HepG2 (cell line): ENCODE measurements at places on chromosomes 11 and 22. TPM values are rescaled to one million over a fixed set of nuclear protein-coding genes. Genes with fewer than 3 reads are reported as not detected.
A peak's percentile ranks its signal among the peaks of the same experiment; 100 is the strongest.

DNA sequence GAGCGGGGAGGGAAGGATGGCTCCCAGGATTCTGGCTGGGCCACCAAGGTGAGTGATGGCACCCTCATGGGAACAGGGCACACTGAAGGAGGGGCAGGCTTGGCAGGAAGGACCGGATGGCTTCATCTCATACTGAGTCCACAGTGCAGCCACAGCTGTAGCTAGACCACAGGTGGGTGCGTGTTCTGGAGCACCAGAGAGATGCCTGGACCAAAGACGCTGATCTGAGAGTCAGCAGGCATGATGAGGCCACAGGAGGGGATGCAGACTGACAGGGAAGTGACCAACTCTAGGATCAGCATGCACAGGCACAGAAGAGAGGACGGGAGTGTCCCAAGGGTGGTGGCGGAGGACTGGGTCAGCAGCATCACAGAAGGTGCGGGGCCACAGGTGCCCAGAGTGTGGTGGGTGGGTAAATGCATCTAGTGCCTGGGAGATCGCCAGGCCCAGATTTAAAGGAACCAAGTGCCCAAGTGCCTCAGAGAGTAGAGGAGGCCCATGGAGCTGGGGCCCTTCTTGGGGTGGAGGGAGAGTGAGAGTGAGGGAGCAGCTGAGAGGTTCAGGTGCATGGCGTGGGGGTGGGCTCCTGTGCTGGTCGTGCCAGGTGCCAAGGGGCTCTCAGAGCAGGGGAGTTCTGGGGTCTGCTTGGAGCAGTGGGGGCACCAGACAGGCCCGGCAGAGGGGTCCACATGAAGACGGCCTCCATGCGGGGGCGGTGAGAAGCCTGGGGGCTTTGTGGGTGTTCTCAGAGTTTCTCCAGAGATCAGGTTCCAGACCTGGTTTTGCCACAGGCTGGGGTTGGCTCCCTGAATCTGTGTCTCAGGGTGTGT lies 113.7 kb downstream of the CEP164 start:
- DNase-seq = no peak

GRCh38 chr11:94954753-94955152 lies 18.6 kb downstream of the CWC15 start:
- DNase-seq = no peak

DNA sequence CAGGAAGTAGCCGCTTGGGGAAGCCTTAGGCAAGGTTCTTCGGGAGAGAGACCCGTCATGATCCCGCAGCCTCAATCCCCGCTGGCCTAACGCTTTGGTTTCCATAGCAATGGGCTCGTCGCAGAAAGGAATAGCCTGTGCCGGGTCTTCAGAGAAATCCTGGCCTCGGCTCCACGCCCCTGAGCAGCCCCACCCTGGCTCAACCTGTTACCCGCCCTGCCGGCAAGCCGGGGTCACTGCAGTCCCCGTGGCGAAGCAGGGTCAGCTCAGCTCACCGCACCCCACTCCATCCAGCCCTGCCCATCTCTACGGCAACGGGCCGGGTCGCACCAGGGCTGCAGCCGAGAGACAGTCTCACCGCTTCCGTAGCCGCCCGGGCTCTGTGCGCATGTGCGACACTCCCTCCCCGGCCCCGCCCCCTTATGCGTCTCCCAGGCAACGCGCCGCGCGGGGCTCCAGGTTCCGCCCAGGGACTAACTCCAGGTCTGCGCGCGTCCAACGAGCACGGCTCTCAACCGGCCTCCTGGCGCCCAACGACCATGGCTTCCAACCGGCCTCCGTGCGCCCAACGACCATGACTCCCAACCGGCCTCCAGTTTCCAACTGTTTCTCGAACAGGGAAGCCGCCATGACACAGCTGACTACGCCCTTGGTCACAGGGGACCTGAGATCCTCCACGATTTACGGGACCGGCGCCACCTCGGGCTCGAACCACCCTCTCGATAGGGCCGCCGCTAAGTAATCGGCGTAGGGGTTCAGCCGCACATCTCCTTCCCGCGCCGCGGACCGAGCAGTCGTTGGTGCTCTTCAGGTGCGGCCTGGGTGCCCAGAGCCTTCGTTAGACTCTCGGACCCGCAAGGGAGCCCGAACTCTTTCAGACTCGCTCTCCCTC lies at the start of gene DUSP18:
TSS of gene DUSP18 (minus strand) at position 382 of the 892 bp plus-strand sequence. CDS start 3,872 bp downstream, outside the sequence.
- DNase-seq = peak; percentile 83

- DNase-seq = no peak
These were observed 326.6 kb upstream of the LRRC4C start for GRCh38 chr11:41786087-41786486.

The TIMP3 gene
- total RNA-seq = 28.7 and 57.3 TPM in 2 replicates

The TTLL1 gene
- total RNA-seq = 1.6 and 2.0 TPM in 2 replicates
